ENCODE measurements at places on chromosomes 1 and 21. TPM values are rescaled to one million over a fixed set of nuclear protein-coding genes. Genes with fewer than 3 reads are reported as not detected.

GRCh38 chr1:109277434-109278204 is 5.3 kb downstream of the PSRC1 start:
- DNase-seq: peak; percentile 91

- no peak for DNase-seq
These were observed 125.0 kb downstream of the PRDM2 start for GRCh38 chr1:13825033-13825432.

DNA sequence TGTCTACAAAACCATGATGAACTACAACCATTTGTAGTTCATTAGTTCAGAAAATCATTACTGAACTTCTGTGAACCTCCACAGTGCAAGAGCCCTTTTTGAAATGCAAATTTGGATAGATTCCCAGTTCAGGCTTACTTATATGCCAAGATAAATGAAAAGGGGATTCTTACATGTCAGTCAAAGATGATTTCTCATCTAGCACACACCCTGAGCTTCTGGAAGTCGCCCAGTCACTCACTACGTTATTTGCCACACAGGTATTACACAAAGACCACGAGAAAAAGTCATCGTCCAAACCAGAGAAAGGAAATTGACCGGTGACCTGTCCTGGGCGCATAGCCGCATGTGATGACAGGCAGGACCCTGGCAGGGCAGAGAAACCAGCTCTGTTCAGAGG is 41.8 kb downstream of the ETS2 start:
- no peak for DNase-seq

- DNase-seq: peak; percentile 33
These were observed 15.8 kb downstream of the CNTN2 start for GRCh38 chr1:205058853-205059252.

DNA sequence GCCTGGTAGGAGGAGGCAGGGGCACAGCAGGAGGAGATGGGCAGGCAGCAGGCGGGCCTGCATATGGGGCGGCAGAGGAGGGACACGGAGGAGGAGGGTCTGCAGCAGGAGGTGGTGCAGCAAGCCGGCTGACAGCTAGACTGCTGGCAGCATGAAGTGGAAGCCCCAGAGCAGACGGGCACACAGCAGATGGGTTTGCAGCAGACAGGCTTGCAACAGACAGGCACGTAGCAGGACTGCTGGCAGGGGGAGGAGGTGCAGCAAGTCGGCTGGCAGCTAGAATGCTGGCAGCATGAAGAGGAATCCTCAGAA is 615 bp downstream of the KRTAP10-5 start:
- no peak for DNase-seq

- DNase-seq: no peak
These were observed 492.0 kb upstream of the VAMP3 start for GRCh38 chr1:7278827-7279765.

The CELA2B gene
- 186 TPM for polyA plus RNA-seq

The FMOD gene
- polyA plus RNA-seq: 6.5 TPM

- no peak for DNase-seq
These were observed 32.3 kb downstream of the DNASE2B start for GRCh38 chr1:84430546-84430945.

DNA sequence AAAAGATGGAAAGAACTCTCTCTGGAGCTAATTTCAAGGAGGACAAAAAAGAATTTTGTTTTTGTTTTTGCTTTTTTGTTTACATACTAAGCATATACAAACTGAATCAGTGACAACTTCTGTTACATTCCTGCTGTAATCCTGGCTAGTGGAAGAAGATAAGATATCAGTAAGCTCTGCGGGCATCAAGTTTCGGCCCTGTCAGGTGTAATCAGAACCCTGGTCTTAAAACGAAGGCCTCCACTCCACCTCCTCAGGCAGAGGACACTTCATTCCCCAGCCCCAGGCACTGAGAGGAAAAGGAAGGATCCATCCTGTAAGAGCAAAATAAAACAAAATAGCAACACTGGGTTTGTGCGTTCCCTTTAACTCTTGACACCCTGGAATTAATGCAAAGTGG is 88.9 kb upstream of the ARHGAP29 start:
- no peak for DNase-seq
